ENCODE measurements at places on chromosomes 7 and 10.

DNA sequence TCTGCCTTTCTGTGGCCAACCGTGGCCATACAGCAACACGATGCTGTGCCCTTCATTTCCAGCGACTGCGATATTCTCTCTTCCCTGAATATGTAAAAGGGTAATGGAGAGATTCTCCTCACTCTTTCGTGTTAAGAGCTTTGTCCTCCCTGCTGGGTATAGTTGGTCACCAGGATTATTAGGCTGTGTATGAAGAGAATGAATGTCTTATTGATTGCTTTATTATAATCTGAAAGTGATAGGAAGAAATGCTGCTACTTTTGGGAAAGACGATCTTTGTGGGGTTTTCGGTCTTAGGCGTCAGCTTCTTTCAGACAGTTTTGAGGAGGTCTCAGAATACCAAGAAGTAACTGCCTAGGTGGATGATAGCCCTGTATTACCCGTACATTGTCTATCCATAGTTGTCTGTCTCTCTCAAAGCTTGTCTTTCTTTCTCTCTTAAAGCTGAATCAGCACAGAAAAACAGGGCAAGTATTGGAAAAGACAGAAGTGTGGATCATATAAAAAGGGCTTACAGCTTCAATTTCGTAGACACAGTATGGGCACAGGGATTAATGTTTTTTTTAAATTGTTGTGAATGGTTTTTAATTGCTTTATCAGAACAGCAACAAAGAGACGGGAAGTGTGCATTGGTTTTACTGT is 1.2 kb downstream of the AHCYL2 start:
- DNase-seq, result no peak

DNA sequence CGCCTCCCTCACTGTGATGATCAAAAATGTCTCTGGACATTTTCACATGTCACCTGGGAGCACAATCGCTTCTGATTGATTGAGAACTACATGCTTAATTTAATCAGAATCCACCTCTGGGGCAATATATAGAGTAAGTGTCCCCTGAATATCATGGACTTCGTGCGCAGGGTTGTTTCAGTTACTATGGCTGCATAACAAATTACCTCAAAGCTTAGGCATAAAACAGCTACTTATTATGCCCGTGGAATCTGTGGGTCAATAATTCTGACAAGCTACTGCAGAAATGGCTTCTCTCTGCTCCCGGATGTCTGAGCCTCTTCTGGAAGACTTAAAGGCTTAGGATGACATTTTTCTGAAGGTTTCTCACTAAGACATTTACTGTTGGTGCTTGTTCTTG is 334.4 kb downstream of the GPR158 start:
- DNase-seq, result no peak

DNA sequence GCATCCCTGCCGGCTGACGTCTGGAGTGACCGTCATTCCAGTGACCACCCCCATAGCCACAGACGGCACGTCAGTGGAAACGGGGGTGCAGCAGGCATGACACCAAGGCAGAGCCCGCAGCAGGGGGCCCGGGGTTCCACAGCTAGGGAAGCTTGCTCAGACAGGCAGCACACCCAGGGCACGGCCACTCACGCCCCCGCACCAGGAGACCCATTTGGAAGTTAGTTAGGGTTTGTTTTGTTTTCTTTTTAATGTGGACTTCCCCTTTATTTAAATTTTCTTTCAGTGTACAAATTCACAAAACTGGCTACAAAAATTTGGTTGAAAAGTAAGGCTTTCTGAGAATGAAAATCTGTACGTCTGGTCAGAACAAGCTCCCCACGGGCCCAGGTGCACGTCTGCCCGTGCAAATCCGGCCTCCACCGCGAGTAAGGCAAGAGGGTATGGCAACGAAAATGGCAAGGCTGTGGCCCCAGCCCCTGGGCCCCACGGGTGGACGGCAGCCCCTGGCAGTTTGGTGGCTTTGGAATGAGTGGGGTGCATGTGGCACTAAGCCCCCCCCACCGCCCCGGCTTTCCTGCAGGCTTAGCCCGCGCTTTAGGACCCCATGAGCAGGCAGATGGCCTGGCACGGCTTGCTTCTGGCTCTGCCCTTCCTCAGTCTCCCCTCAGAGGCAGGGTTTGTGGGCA is 124.2 kb downstream of the FAM53B start:
- no peak for DNase-seq

DNA sequence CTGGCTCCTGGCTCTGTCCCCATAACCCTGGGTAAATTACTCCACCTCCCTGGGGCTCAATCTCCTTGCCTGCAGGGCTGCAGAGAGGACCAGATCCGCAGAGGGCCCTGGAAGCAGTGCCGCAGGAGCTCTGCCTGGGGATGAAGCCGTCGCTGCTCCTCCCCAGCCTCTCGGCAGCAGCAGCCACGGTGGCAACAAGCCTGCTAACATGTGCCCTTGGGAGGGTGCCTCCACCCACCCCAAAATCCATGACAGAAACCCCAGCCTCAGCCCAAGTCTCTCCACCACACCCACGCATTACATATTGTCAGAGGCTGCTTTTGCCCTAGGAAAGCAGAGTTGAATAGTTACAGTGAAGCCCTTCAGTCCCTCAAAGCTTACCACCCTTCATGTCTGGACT is 486.4 kb upstream of the FOXK1 start:
- DNase-seq, result no peak

DNA sequence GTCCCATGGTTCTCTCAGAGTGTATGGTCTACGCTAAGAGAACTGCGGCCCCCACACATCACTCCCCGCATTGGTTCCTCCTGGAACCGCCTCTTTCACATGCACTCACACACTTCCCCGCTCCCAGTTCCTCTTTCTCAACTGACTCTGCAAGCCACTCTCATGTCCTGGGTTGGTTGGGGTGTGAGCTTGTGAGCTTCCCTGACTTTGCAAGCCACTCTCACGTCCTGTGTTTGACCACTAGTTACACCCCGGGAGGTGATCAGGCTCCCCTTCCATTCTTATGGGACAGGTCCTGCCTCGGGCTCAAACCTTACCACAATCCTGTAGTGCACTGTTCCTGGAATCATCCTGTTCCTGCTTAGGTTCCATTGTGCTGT is 105.0 kb downstream of the TRIM24 start:
- DNase-seq, result no peak

DNA sequence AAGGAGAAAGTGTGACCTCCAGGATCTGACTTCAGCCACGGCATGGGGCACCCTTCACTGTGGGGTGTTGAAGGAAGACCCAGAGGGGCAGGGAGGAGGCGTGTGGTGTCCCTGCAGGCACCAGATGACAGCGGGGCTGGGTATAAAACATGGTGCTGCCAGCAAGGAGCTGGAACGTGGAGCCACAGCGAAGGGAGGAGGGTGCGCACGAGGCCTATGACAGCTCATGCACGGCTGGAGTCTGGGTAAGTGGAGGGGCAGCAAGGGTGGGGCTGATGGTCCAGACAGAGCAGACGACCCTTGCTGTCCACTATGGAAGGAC is 27.8 kb upstream of the FOXL3 start:
- DNase-seq, result no peak

Data from iPS DF 6.9 (cell line).